ENCODE measurements at places on chromosomes 3 and 15.

DNA sequence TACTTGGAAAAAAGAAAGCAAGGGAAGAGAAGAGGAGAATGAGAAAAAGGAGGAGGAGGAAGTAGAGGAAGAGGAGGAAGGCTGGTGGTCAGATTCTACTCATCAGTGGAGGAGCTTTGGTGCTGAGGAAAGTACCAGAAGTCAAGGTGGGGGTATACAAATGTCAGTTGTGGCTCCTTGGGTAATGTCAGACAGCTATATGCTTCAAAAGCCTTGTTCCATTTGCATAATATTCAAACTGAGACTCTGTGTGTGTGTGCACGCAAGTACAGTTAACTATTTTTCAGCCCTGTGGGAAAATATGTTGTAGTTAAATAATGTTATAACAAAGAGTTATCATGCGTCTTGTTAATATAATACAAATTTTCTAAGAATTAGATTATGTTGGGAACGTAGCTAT is 609.7 kb downstream of the PDCD6IP start:
- DNase-seq = no peak

- no peak for DNase-seq
Observed at GRCh38 chr3:144622845-144623244, 651.2 kb downstream of the DIPK2A start.

DNA sequence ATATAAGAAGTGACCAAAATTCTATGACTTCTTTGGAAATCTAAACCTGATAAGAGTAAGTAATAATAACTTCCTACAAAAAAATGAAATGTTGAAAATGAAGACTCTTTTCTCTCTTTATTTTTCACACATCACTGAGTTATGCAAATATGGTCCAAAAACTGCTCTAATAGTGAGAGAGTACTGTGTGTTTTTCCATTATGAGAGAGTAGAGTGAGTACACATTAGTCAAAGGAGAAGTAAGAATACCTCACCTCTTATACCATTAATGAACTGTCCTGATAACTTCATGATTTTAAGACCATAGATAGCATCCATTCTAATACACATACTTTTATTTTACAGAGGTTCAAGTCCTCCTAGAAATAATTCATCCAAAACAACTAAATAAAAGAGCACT is 1310.2 kb downstream of the SI start:
- DNase-seq = no peak

- no peak for DNase-seq
Observed at GRCh38 chr3:151383956-151384355, 597 bp downstream of the P2RY12 start.

GRCh38 chr15:39573287-39573686 is 7.6 kb upstream of the THBS1 start:
- DNase-seq = no peak

GRCh38 chr3:57017459-57017845 is 43.0 kb upstream of the SPATA12 start:
- DNase-seq = peak; percentile 96

GRCh38 chr15:62985768-62986167 is 56.8 kb upstream of the TPM1 start:
- no peak for DNase-seq

- DNase-seq = no peak
Observed at GRCh38 chr3:145326666-145327065, 834.3 kb downstream of the PLOD2 start.

DNA sequence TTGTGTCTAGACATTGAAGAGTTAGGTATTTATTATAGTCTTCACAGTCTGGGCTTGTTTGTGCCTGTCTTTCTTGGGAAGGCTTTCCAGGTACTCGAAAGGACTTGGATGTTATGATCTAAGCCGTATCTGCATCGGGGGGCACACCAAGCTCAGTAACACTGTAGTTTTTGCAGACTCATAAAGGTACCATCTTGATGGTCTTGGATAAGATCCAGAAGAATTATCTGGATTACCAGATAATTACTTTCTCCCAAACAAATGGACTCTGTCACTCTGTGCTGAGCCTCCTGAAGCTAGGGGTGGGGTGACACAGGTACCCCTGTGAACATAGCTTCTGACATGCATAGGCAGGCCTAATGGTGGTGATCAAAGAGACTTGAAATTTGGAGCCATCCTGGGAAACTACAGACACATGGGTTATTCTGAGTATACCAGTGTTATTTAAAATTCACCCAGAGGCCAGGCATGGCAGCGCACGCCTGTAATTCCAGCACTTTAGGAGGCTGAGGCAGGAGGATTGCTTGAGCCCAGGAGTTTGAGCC is 238.6 kb upstream of the TPM1 start:
- DNase-seq = no peak

DNA sequence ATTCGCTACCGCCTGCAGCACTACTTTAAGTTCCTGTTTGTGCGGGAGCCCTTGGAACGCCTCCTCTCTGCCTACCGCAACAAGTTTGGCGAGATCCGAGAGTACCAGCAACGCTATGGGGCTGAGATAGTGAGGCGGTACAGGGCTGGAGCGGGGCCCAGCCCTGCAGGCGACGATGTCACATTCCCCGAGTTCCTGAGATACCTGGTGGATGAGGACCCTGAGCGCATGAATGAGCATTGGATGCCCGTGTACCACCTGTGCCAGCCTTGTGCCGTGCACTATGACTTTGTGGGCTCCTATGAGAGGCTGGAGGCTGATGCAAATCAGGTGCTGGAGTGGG is 995 bp downstream of the CHST14 start:
- no peak for DNase-seq

DNA sequence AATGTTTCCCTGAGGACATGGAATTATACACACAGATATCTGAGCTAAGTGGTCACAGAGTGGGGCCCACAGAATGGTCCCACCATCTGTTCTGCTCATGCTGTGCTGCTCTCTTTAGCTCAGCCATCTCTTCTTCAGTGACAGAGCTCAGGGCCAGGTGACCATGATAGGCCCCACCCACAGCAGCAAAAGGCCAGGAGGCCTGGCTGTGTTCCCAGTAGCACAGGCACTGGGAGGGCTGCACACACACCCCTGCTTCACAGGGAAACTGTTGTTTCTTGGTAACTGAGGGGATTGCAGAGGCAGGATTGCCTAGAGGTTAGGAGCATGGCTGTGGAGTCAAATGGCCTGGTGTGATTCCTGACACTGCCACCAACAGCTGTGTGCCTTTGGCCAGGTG is 4.8 kb upstream of the FBXW12 start:
- no peak for DNase-seq

DNA sequence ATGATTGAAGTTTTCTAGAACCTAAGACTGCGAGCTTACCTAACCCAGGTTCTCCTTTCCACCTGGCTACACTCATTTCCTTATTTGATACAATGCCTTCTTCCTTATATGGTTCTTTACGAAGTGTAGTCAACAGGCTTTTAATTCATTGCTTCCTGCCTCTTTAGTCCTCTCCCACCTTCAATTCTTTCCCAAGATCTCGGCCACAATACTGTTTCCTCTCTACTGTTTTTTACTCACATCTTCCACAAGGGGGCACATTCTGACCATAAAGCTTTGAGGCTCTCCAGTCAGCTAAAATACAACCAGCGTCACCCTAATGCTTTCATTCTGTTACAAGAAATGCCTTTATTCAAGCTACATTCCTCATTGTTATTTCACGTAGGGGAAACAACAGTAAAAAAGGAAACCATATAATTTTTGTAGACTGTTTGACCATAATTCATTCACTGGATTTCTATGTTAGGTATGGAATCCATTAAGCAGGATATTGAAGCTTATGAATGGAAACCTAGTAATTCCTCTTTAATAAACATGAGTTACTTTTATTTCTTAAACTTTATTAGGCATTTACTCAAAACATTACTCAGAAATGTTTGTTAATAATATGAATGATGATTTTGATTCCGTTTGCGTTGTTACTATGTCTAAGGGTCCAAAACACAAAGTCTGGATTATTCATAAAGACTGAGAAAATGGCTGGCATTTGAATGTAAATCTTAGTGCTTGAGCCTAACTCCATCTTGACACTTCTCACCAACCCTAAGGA is 29.5 kb upstream of the VEPH1 start:
- peak; percentile 66 for DNase-seq

GRCh38 chr3:181105646-181106045 is 116.1 kb upstream of the DNAJC19 start:
- DNase-seq = no peak

GRCh38 chr15:73951601-73952000 is 25.3 kb downstream of the LOXL1 start:
- no peak for DNase-seq

GRCh38 chr15:49122541-49123062 is 32.8 kb downstream of the COPS2 start:
- DNase-seq = no peak

- DNase-seq = no peak
Observed at GRCh38 chr3:128610451-128611070, 40.1 kb downstream of the RPN1 start.

DNA sequence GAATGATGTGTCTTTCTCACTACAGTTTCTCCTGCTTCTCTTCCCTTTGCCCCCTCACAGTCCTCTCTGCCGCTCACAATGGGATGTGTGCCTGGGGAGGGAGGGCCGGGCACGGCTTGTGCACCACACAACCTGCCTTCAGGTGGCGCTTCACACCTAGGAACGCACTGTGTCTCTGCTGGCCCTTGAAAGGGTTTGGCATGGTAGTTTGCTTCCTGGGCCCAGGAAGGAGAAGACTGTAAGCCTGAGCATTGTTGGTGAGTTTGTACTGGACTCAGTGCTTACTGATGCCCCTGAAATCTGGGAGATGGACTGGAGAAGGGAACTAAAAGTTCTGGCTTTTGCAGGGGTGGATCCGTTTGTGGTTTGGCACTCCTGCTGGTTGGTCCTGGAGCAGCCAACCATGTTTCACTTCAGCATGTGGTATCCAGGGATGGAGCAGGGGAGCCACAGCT is 9.2 kb downstream of the ALPK3 start:
- no peak for DNase-seq

GRCh38 chr3:11155341-11156025 is 1.2 kb downstream of the HRH1 start:
- peak; percentile 33 for DNase-seq

DNA sequence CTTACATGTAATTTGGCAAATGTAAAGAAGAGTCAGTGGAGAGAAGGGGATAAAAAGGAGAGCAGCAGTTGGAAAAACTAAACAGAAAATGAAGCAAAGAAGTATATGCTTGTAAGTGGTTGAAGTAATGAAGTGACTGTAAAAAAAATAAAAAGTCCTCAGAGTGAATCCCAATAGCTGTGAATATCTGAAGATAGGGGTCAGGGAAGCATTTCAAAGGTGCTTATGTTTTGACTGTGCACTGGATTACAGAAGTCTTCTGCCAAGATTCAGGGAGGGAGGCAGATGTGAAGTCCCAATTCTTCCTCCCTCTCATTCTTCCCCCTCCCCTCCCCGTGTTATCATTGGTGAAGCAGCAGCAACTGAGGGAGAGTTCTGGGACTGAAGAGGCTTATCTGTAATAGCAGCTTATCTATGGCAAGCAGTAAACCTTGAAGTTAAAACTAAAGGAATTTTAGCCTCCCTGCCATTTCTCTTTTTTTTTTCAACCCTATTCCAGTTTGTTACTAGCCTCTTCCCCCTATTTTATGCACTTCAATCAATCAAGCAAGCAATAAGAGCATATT is 597.9 kb downstream of the IGSF11 start:
- DNase-seq = no peak

DNA sequence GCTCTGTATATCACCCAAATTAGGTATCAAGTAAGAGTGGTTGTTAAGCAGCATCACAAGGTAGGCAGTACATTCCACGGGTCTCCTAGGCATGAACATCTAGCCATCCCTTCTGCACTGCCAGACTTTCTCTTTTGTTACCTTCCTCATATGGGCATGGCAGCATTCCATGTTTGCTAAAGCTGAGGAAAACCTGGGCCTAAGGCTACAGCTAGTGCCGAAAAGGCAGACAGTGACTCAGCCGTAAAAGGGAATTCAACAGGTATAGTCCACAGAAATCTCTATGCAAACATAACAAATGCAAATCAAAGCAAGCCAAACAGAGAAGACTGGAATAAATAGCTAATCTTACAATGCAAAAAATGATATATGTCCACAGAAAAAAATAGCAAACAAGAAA is 645.4 kb downstream of the ZBBX start:
- DNase-seq = no peak

DNA sequence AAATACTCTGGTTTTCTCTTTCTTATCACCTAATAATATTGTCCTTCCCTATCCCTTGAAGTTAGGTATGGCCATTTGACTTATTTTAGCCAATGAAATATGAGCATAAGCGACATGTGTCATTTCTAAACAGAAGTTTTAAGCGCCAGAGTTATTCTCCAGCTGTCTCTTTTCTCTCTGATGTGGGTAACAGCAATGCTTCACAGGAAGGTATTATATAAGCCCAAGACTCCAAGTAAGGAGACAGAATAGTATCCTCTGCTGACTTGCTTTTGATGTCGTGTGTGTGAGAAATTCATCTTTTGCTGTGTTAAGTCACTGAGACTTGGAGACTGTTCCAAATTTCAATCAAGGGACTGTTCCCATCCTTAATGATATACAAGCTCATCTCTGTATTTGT is 224.6 kb upstream of the NECTIN3 start:
- DNase-seq = no peak

DNA sequence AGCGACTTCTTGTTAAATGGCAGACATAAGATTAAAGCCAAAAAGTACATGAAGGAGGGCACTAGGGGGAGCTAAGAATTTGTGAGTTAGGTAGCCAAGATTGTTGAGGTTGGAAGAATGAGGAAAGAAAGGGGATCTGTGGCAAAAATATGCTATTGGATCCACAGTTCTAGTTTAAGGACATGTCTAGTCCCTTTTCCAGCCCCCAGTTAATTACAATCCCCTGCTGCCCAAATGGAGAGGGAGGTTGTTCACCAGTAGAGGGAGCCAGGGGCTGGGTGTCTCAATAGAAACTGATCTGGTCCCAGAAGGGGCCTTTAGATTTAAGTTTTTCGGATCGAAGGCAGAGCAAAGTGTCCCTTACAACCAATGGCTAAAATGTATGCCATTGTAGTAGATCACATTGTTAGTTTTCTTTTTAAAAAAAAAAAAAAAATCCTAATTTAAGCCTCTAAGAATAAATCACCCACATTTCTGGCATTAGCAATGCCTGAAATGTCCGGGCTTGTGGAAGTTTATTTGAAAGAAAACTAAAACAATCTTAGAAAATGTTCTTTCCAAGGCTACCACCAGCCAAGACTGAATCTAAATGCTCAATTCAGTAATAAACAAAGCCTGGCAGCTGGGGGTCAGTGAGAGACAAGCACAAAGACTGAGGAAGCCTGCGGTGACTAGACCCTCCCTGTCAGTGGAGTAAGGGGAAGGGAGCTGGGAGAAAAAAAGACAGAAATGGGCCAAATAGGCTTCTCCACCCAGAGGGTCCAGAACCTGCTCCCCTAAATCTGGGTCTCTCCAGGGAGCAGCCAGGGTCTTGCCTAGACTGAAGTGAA is 7.1 kb downstream of the COL8A1 start:
- peak; percentile 20 for DNase-seq

DNA sequence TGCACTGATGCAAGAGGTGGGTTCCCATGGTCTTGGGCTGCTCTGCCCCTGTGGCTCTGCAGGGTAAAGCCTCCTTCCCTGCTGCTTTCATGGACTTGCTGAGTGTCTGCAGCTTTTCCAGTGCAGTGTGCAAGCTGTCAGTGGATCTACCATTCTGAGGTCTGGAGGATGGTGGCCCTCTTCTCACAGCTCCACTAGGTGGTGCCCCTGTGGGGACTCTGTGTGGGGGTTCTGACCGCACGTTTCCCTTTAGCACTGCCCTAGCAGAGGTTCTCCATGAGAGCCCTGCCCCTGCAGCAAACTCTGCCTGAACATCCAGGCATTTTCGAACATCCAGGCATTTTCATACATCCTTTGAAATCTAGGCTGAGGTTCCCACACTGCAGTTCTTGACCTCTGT is 329.8 kb upstream of the NAALADL2 start:
- no peak for DNase-seq

GRCh38 chr15:99409097-99409473 is 156.7 kb upstream of the MEF2A start:
- DNase-seq = peak; percentile 54

Measured in globus pallidus (tissue), 1 donor.